Upper lobe of left lung (tissue), 6 donors: ENCODE measurements at places on chromosomes 6 and 20. TPM values are rescaled to one million over a fixed set of nuclear protein-coding genes. Genes with fewer than 3 reads are reported as not detected.
A peak's percentile ranks its signal among the peaks of the same experiment; 100 is the strongest.

The CNKSR3 gene
- total RNA-seq: 11.6 TPM

The BPHL gene
- total RNA-seq: 6.3 TPM

The FOXQ1 gene
- total RNA-seq: 11.2 TPM

DNA sequence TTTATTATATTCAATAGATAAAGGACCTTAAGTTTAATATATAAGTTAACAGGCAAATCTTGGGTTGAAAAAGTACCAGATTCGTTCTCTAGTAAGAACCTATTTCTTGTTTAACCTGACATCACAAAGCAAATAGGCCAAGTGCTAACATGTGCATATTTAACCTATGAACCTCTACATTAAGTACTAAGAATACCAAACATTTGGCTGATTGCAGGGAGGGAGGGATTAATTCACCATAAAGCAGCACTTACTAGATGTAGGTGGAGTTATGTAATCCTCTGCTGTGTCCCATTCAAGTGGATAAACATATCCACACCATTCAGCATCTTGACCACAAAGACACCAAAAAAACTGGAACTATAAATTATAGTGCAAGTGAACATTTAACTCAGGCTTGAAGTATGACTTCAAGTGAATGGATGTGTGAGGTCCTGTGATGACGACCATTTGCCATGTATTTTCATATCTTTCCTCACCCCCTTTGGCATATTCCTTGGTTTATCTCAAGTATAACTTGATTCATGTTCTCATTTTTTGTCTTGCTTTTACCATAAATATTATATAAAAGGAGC is 10.2 kb downstream of the STX11 start:
- H3K27ac ChIP-seq: no peak overlapping the region
- H3K36me3 ChIP-seq: peaks cover 7% of the 10 kb centered on the region
- no peaks in the 10 kb centered on the region for H3K27me3 ChIP-seq

- DNase-seq: no peak
- no peak overlapping the region for H3K4me3 ChIP-seq
- H3K4me1 ChIP-seq: no peaks in the 10 kb centered on the region
- H3K27me3 ChIP-seq: no peaks in the 10 kb centered on the region
- no peak overlapping the region for H3K27ac ChIP-seq
Measured at GRCh38 chr20:10747019-10747418, 73.2 kb upstream of the JAG1 start.

DNA sequence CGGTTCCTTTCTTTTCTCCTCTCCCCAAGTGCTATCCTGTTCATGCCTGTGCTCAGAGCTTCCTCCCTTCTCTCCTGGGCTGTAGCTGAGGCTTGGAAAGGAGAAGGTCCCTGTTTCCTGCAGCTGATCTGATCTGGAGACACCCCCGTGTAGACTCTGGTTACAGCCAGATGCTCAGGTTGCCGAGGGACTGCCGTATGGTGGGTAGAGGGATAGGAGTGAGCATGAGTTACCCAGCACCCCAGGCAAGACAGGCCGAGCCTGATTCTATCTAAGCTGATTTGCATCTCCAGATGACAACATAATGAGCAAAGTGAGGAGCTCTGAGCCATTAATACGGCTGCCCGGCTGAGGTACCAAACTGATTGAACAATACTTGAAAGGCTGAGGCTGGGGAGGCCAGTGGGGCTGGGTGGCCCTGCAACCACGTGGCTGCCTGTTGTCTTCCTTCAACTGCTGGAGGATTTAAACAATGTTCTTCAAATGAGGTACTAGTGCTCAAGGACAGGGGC is 91.8 kb downstream of the ASXL1 start:
- peaks cover 44% of the 10 kb centered on the region for H3K36me3 ChIP-seq
- H3K27ac ChIP-seq: peak overlapping the region; percentile 8
- no peak for DNase-seq
- H3K27me3 ChIP-seq: no peaks in the 10 kb centered on the region
- H3K4me1 ChIP-seq: peaks cover 37% of the 10 kb centered on the region

GRCh38 chr6:62819640-62820039 is 391.6 kb upstream of the FKBP1C start:
- H3K27ac ChIP-seq: no peak overlapping the region
- DNase-seq: no peak
- H3K4me1 ChIP-seq: no peaks in the 10 kb centered on the region
- H3K4me3 ChIP-seq: no peak overlapping the region
- H3K36me3 ChIP-seq: no peaks in the 10 kb centered on the region
